ENCODE measurements at places on chromosomes 3 and 15.

GRCh38 chr3:125119752-125120378 lies 64.1 kb upstream of the HEG1 start:
- DNase-seq: peak; percentile 21

- DNase-seq: no peak
These were observed 2.8 kb upstream of the CLDND1 start for GRCh38 chr3:98525494-98525893.

DNA sequence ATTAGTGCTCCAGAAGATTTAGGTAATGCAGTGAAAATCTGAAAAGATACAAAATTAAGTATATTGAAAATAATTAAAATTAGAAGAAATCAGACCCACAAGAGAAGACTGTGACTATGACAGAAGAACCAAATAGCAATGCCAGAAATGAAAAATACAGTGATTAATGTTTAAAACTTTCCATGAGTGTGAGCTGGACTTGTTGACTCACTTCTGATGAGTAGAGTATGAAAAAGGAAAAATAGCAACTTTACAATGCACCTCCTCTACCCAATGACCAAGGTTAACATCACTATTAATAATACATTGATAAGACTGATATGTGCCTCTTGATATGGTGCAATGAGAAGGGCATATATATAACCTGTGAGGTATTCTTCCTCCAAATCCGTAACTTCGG lies 39.3 kb upstream of the SLC22A13 start:
- DNase-seq: no peak

DNA sequence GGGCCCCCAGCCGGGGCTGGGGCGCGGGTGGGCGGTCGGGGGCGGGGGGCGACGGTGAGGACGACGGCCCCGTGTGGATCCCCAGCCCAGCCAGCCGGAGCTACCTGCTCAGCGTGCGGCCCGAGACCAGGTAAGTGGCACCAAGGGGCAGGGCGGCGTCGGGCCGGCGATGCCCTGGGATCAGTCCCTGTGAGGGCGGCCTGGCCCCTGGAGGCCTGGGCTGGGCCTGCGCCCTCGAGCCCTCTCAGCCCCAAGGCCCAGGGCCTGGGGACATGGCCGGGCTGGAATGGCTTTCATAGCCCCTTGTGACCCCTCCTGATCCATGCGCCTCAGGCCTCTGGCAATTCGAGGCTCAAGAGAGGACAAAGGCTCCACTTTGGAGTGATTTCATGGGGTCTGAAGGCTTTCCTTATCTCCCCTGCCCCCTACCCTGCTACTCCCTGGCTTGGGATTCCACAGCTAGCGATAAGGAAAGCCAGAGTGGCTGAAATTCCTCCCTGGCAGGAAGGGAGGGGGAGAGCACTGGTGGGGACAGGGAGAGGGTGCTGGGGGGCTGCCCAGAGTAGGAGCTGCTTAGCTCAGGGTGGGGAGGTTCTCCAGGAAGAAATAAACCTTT lies 418 bp downstream of the ALPK3 start:
- no peak for DNase-seq

DNA sequence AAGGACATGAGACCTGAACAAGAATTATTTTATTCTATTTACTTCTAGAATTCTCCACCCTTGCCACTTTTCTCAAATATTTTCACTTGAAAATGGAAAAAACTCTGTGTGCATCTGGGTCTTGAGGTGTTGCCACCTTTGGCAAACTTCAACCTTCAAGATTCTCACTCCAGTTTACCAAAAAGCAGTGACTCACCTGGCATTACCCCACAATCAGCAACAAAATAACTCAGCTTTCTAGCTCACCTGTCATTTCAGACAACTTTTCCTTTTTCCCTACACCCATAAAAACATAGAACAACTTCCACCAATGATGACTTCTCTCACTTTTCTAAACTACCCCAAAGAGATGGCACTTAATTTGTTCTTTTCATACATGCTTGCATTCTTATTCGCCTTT lies 115.8 kb downstream of the DUT start:
- no peak for DNase-seq

DNA sequence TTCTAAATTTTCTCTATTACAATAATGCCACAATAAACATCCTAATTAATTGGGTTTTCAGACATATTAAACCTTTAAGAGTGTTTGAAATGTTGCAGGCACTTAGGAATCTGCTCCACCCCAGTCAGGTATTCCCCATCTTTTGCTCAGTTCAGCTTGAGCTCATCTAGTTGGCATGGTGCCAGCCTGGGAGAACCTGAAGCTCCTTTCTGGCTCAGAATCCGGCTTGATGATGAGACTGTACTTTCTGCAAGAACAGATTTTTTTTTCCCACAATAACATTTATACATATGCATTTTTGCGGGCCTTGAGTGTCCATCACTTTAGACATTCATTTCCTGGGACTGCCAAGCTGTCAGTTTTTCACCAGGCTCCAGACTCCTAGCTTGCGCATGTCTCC lies 7.7 kb upstream of the OXSR1 start:
- no peak for DNase-seq

- DNase-seq: no peak
These were observed 17.5 kb upstream of the NMD3 start for GRCh38 chr3:161203485-161204098.

- no peak for DNase-seq
These were observed 38.4 kb upstream of the PLXND1 start for GRCh38 chr3:129644836-129645235.

DNA sequence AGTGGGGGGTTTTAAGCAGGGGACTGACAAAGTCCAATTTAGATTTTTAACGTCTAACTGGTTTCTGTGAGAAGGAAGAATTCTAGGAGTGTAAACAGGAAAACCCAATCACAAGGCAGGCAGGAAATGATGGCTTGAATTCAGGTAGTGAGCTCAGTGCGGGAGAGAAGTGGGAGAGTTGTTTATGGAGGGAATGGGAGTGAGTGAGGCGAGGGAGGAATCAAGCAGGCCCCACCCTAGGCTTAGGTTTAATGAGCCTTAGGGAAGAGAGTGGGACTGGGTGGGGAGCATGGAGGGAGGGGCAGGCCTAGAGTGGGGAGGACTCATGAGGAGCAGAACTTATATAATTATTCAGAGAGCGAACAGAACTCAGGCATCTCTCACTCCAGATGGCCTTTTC lies 17.9 kb downstream of the VIPR1 start:
- DNase-seq: no peak

- DNase-seq: no peak
These were observed 4.4 kb upstream of the PLAAT1 start for GRCh38 chr3:193236599-193236998.

- DNase-seq: no peak
These were observed 45.1 kb downstream of the RTP1 start for GRCh38 chr3:187242435-187242834.

GRCh38 chr15:91552555-91552954 lies 301.0 kb upstream of the SLCO3A1 start:
- no peak for DNase-seq

DNA sequence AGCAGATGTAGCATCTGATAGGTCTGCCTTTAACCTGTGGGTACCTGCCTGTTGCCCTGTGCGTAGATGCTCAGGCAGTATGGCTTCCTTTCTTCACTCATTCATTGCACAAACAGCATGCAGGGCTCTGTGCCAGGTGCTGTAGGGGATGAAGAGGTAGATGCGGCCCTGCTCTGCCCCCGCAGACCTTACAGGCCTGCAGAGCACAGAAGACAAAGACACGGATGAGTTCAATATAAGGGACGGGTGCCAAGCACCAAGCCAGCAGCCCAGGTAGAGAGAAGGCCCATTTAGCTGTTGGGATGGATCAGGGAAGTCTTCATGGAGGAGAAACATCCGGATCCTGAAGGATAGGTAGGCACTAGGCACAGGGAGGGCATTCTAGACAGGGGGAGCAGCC lies 69.4 kb downstream of the AAGAB start:
- DNase-seq: no peak

DNA sequence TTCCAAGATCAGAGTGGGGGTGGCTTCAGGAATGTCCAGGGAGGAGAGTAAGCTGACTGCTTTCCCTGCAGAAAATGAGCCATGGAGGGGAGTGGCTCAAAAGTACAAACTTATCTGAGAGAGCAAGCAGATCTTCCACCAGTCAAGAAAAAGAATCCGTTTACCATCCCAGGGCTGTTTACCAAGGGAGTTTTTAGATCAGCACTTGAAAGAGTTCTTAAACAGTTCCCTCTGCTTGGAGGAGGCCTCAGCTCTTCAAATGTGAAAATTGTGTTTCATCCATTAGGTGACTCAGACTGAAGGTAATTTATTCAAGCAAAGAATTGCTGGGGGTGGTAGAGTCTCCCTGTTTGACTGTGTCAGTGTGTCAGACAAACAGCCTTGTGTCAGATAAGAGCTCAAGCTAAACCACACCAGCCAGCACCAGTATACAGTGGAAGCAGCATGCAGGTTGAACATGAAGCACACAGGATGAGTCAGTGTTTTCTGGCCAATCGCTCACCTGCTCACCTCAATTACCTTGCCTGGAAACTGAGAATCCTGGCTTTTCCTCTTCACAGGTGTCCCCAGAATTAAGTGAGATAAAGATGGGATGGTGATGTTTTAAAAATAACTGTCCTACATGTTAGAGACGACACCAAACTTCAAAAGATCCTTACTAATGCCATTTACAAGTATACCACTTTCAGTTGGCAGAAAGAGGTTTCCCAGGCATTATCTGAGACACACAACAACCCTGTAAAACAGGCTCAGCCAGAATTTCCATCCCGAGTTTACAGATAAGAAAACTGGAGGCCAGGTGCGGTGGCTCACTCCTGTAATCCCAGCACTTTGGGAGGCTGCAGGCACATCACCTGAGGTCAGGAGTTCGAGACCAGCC lies 21.7 kb downstream of the SH3BP5 start:
- DNase-seq: no peak

GRCh38 chr3:37668818-37669610 lies 192.7 kb upstream of the CTDSPL start:
- DNase-seq: no peak

DNA sequence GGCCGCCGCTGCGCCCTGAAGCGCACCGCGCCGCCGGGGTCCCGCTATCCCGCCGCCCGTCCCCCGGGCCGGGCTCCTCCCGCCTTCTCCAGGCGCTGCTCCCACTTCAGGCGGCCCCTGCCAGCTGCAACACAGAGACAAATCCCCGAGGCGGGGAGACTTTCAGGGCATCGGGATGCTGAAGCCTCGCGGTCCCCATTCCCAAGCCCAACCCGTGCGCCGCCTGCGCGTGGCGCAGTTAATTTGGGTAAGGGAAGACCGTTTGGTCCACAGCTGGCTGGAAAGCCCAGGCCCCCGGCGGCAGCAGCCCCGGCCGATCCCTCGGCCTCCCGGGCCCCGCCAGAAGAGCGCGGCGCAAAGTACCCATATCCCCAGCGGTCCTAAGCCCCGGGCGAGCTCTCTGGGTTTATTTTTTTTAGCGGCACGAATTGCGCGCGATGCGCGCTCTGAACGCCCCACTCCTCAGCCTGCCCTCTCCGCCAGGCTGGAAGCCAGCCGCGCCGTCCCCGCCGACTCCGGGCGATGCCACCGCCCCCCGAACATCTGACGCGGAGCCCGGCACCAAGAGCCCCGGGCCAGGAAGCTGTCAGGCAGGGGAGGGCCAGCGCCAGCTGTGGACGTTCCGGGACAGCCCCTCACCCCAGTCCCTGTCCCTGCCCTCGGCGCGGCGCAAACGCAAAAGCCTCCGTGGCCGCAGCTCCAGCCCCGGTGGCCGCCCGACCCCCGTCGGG lies 517 bp downstream of the FBN1 start:
- DNase-seq: no peak

GRCh38 chr3:123486460-123486859 lies 37.6 kb upstream of the ADCY5 start:
- no peak for DNase-seq

- DNase-seq: no peak
These were observed 39.7 kb upstream of the RNU6-1 start for GRCh38 chr15:67879440-67880129.

DNA sequence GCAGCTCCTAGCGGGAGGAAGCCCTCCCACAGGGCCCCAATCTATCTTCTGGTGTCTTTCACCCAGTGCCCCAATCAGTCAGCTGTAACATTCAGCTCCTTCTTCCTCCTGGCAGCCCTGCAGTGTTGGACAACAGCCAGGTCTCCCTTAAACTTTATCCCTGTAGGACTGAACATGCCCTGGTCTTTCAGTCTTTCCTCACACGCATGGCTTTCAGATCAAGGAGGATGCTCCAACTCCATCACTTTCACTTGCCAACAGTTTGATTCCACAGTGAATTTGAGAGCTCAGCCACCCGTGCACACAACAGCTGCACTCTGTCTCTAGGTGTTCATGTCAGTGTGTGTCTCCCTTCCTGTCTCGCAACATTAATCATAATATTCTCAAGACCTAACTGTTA lies 28.5 kb upstream of the LRRC34 start:
- no peak for DNase-seq

DNA sequence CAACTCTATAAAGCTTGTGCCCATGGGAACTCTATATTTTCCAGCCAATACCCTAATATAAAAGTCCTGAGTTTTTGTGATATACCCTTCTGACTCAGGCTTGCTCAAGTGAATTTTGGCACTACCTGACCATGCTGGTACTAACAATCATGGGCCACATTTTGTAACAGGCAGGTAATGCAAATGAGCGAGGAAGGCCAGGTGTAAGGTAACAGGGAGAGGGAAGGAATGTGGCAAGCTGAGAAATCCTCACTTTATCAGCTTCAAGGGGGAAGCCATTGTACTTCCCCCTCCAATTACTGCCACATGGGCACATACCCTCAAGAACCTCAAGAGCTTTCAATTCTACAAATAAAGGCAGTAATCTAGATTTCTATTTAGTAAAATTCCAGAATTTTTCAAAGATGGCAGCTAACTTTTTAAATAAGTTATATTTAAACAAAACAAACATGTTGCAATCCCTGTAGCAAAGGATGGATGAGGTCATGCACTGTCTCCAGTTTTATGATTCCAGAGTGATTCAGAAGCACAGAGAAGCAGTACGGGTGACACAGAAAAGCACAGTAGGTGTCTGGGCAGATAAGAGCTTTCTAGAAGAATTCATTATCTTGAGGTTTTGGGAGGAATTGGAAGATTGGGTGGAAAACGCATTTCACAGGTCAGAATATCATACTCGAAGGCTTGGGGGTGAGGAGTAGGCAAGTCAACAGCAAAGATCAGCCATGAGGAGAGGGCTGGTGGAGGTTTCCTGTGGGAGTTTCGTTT lies 87.6 kb downstream of the FOXP1 start:
- DNase-seq: no peak

- no peak for DNase-seq
These were observed 35.6 kb downstream of the ZXDC start for GRCh38 chr3:126439968-126440708.

DNA sequence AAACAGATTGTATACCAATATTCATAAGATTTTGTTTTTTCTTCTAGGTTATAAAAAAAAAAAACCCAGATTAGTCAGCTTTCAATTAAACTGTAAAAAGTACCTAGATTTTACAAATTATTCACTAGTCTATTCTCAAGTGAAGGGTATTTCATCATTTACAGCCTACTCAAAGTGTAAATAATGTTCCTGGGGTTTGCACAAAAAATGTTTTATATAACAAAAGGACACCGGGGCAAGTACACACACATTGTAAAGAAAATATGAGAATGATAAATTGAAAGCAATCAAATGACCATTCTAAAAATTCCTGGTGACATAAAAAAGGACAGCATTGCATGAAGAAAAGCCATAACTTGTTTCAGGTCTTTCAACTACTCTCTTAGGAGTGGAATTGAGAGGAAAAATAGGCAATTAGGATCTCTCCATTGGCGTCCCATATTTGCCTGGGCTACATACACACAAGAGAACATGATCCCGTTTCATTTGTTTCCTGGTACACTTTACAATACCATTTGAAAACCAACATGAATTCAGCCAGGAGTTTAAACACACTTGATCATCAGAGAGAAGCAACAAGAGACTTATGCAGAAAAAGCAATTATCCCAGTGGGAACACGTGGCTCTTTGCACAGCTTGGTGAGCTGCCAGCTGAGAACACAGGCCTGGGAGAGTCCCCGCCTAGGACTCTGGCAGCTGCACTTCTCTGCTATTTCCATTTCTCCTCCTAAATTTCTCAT lies 1039.2 kb downstream of the ROBO1 start:
- no peak for DNase-seq
